ENCODE measurements at places on chromosomes 16 and 17. TPM values are rescaled to one million over a fixed set of nuclear protein-coding genes. Genes with fewer than 3 reads are reported as not detected.
A peak's percentile ranks its signal among the peaks of the same experiment; 100 is the strongest.

GRCh38 chr17:75815399-75815798, 28.8 kb downstream of the UNC13D start:
- H3K27ac ChIP-seq: no peak overlapping the region
- no peaks in the 10 kb centered on the region for H3K27me3 ChIP-seq
- H3K36me3 ChIP-seq: no peaks in the 10 kb centered on the region
- H3K4me1 ChIP-seq: no peaks in the 10 kb centered on the region

- no peak overlapping the region for H3K27ac ChIP-seq
- no peaks in the 10 kb centered on the region for H3K4me1 ChIP-seq
- H3K36me3 ChIP-seq: no peaks in the 10 kb centered on the region
- H3K27me3 ChIP-seq: no peaks in the 10 kb centered on the region
- H3K4me3 ChIP-seq: no peak overlapping the region
Measured at GRCh38 chr16:50737420-50737959, 4.4 kb upstream of the CYLD start.

- H3K36me3 ChIP-seq: no peaks in the 10 kb centered on the region
- no peak overlapping the region for H3K4me3 ChIP-seq
- no peak for DNase-seq
- H3K27ac ChIP-seq: no peak overlapping the region
- H3K27me3 ChIP-seq: no peaks in the 10 kb centered on the region
- H3K4me1 ChIP-seq: no peaks in the 10 kb centered on the region
Measured at GRCh38 chr17:40735016-40735415, 20.1 kb downstream of the KRT25 start.

GRCh38 chr16:13863075-13863765, 56.7 kb upstream of the ERCC4 start:
- H3K36me3 ChIP-seq: no peaks in the 10 kb centered on the region
- no peaks in the 10 kb centered on the region for H3K4me1 ChIP-seq
- no peaks in the 10 kb centered on the region for H3K27me3 ChIP-seq
- H3K4me3 ChIP-seq: no peak overlapping the region

- no peaks in the 10 kb centered on the region for H3K4me1 ChIP-seq
- DNase-seq: no peak
- no peak overlapping the region for H3K27ac ChIP-seq
Measured at GRCh38 chr17:50487213-50488096, 8.8 kb downstream of the RSAD1 start.

DNA sequence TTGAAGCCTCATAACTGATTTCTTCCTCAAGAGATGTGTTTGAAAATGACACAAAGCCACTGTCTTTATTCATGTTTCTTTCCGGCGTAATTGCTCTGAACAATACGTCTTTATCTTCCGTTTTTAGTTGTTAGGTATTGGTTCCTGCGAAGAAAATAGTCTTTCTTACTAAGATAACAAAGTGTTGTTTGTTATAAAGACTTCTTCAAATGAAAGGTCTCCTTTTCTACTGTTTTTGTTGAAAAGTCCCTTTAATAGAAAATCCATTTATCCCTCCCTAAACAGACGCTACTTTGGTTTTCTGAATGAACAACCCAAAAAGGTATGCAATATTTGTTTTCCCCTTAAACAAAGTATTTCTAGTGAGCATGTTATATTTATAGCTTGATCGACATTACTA, 469.1 kb downstream of the KCNJ18 start:
- no peaks in the 10 kb centered on the region for H3K36me3 ChIP-seq
- no peaks in the 10 kb centered on the region for H3K27me3 ChIP-seq
- H3K4me3 ChIP-seq: no peak overlapping the region
- no peak overlapping the region for H3K27ac ChIP-seq
- no peak for DNase-seq

DNA sequence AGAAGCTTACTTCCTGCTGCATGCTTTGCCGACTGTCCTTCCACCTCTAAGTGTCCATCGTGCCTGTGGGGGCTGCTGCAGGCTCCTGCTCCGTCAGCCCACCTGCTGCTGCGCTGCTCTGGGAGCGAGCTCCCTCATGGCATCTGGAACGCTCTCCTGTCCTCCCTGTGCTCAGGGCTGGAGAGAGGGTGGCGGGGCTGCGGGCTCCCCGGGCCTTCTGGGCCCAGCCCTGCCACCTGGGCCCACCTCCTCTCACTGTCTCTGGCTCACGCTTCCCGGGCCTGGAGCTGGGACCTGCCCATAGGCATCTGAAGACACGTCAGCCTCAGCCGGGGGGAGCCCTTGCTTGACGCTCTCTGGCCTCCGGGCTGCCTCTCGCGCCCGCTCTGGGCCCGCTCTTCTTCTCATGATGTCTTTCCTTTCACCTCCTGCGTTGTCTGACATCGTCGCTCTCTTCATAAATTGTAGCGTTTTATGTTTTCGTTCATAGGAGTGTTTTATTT, 27.0 kb downstream of the NME3 start:
- DNase-seq: no peak
- no peak overlapping the region for H3K4me3 ChIP-seq
- H3K4me1 ChIP-seq: no peaks in the 10 kb centered on the region
- no peaks in the 10 kb centered on the region for H3K36me3 ChIP-seq
- no peaks in the 10 kb centered on the region for H3K27me3 ChIP-seq

GRCh38 chr16:23283571-23283970, 18.5 kb upstream of the SCNN1B start:
- no peaks in the 10 kb centered on the region for H3K27me3 ChIP-seq
- no peaks in the 10 kb centered on the region for H3K36me3 ChIP-seq
- no peaks in the 10 kb centered on the region for H3K4me1 ChIP-seq

DNA sequence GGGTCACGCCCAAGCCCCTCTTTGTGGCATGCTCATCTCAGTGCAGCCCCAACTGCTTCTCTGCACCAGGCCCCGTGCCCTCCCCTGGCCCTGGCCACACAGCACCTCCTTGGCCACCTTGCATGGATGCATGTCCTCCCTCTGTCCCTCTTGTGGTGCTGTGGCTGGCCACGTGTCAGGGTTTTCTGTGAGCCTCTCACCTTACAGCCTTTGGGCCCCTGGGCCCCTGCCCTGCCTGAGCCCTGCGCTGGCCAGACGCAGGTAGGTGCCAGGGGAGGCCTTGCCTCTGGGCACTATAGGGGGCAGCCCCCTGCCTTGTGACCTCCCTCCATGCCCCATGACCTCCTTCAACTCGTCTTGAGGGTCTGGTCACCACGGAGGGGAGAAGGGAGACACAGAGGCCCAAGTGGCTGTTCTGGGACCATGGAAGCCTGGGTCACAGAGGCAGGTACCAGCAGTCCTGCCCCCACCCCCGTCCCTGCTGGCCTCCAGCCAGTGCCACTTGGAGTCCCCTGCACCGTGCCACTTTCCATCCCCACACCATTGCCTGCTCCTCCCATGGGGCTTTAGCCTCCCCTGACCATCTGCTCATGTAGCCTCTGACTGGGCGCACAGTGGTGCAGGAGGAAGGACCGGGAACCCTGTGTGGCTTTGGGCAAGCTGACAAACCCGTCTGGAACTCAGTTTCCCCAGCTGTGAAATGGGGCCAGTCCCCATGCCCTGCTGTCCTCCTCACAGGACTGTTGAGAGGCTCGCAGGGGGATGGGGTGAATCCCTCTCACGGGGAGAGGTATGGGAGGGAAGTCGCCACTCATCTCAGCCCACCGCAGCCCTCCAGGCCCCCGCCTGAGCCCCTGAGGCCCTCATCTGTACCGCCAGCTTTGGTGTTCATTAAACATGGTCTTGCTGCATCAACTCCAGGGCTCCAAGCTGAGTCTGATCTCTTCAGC, 11.5 kb upstream of the ATP6V0C start:
- no peaks in the 10 kb centered on the region for H3K36me3 ChIP-seq
- no peak for DNase-seq
- no peak overlapping the region for H3K4me3 ChIP-seq
- H3K4me1 ChIP-seq: peaks cover 5% of the 10 kb centered on the region

- no peaks in the 10 kb centered on the region for H3K36me3 ChIP-seq
- no peak overlapping the region for H3K27ac ChIP-seq
- H3K27me3 ChIP-seq: no peaks in the 10 kb centered on the region
- H3K4me1 ChIP-seq: peaks cover 4% of the 10 kb centered on the region
- no peak for DNase-seq
- H3K4me3 ChIP-seq: no peak overlapping the region
Measured at GRCh38 chr17:49000943-49001342, 3.8 kb downstream of the IGF2BP1 start.

GRCh38 chr16:1788708-1789100, 4.8 kb downstream of the IGFALS start:
- no peak overlapping the region for H3K4me3 ChIP-seq
- no peaks in the 10 kb centered on the region for H3K27me3 ChIP-seq
- DNase-seq: peak; percentile 20
- H3K27ac ChIP-seq: no peak overlapping the region

DNA sequence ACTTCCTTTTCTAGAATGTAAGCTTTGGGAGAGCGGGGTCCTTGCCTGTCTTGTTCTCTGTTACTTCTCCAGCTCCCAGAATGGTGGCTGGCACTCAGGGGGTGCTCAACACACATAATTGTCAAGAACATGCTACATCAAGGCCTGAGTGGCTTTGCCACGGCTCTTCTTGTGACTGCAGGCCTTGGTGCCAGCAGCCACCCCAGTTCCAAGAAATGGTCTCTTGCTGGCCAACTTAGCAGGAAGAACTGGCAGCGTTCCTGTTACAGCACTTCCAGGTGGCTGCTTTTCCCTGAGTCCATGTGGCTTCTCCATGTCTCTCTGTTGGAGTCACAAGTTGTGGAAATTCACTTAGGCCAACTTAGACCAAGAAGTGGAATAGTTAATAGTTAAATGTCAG, 36.1 kb downstream of the PRKCB start:
- no peak overlapping the region for H3K27ac ChIP-seq
- H3K4me3 ChIP-seq: no peak overlapping the region
- no peaks in the 10 kb centered on the region for H3K4me1 ChIP-seq
- DNase-seq: no peak

- no peaks in the 10 kb centered on the region for H3K36me3 ChIP-seq
- no peak overlapping the region for H3K4me3 ChIP-seq
- no peaks in the 10 kb centered on the region for H3K4me1 ChIP-seq
- H3K27ac ChIP-seq: no peak overlapping the region
Measured at GRCh38 chr17:76171706-76172105, 30.7 kb upstream of the FOXJ1 start.

DNA sequence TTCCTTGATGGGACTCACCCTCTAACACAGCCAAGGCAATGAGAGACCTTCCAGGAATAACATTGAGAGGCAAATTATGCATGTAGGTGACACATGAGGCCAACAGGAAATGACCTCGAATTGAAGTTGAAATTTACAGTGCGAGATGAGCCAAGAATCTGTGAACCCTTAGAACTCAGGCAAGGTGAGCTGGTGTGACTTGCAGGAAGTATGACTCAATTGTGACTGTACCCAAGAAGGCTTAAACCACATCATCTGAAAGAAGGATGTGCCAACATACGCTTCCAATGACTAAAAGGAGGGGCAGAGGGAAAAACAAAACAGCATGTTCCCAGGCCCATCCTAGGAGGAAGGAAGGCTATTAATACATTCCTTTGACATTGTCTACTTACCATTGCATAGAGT, 44.8 kb downstream of the PITPNC1 start:
- H3K27me3 ChIP-seq: no peaks in the 10 kb centered on the region
- H3K27ac ChIP-seq: no peak overlapping the region
- H3K4me1 ChIP-seq: no peaks in the 10 kb centered on the region
- no peak overlapping the region for H3K4me3 ChIP-seq
- H3K36me3 ChIP-seq: no peaks in the 10 kb centered on the region

GRCh38 chr16:62562121-62562520, 525.9 kb upstream of the CDH8 start:
- no peaks in the 10 kb centered on the region for H3K36me3 ChIP-seq
- H3K4me1 ChIP-seq: no peaks in the 10 kb centered on the region
- no peaks in the 10 kb centered on the region for H3K27me3 ChIP-seq
- no peak overlapping the region for H3K27ac ChIP-seq

GRCh38 chr17:58710948-58711552, 18.6 kb downstream of the RAD51C start:
- H3K4me1 ChIP-seq: no peaks in the 10 kb centered on the region
- no peak overlapping the region for H3K27ac ChIP-seq
- no peaks in the 10 kb centered on the region for H3K27me3 ChIP-seq
- no peaks in the 10 kb centered on the region for H3K36me3 ChIP-seq
- DNase-seq: peak; percentile 23

DNA sequence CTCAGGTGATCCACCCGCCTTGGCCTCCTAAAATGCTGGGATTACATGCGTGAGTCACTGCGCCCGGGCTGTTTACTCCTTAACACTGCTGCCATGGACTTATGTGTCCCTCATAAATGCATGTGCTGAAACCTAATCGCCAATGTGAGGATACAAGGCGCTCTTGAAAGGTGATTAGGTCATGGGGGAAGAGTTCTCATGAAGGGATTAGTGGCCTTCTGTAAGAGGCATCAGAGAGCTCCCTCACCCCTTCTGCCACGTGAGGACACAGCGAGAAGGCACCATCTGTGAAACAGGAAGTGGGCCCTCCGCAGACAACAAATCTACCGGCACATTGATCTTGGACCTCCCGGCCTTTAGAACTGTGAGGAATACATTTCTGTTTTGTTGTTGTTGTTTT, 19.1 kb downstream of the ITPRIPL2 start:
- H3K27me3 ChIP-seq: no peaks in the 10 kb centered on the region
- no peak overlapping the region for H3K27ac ChIP-seq
- H3K36me3 ChIP-seq: no peaks in the 10 kb centered on the region
- no peak for DNase-seq
- peaks cover 2% of the 10 kb centered on the region for H3K4me1 ChIP-seq

DNA sequence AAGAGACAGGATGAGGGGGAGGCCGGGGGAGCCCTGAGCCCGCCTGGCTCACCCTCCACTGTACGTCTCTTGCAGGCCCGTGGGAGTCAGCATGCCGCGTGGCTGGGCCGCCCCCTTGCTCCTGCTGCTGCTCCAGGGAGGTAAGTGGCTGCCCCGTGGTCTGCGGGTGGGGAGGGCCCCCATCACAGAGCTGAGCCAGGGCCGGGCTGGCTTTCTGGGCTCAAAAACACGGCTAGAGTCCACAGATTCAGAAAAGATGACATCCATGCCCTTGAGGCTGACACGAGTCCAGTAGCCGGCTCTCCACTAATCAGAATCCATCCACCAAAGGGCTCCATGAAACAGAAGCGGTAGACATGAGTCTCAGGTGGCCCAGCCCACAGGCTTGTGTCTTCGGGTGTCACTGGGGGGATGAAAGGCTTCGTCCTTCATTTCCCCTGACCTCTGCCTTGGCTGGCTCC, 28.0 kb downstream of the IL21R start:
- no peaks in the 10 kb centered on the region for H3K27me3 ChIP-seq
- no peak overlapping the region for H3K4me3 ChIP-seq
- H3K4me1 ChIP-seq: no peaks in the 10 kb centered on the region
- H3K27ac ChIP-seq: no peak overlapping the region

- H3K4me3 ChIP-seq: no peak overlapping the region
- H3K4me1 ChIP-seq: no peaks in the 10 kb centered on the region
- no peak overlapping the region for H3K27ac ChIP-seq
- H3K36me3 ChIP-seq: no peaks in the 10 kb centered on the region
- H3K27me3 ChIP-seq: no peaks in the 10 kb centered on the region
- DNase-seq: no peak
Measured at GRCh38 chr17:63370696-63371095, 75.4 kb downstream of the CYB561 start.

Gene SHBG
- 0.71 TPM for total RNA-seq

Gene WDR59
- total RNA-seq: 82.3 TPM

Gene KRT24
- total RNA-seq: not detected

Gene C16orf96
- total RNA-seq: 0.12 TPM

Gene SMIM36
- total RNA-seq: not detected

Gene SLC35G3
- total RNA-seq: not detected

Gene CD300H
- total RNA-seq: not detected

Gene TSPAN10
- total RNA-seq: 1.2 TPM

Gene SERPINF2
- 3.5 TPM for total RNA-seq

Gene GOSR1
- total RNA-seq: 26.1 TPM
